ENCODE measurements at places on chromosomes 4 and X.

- no peak for DNase-seq
These were observed 97.0 kb upstream of the LNX1 start for GRCh38 chr4:53688186-53688790.

GRCh38 chr4:133484287-133484686 lies 335.2 kb downstream of the PCDH10 start:
- DNase-seq: no peak

DNA sequence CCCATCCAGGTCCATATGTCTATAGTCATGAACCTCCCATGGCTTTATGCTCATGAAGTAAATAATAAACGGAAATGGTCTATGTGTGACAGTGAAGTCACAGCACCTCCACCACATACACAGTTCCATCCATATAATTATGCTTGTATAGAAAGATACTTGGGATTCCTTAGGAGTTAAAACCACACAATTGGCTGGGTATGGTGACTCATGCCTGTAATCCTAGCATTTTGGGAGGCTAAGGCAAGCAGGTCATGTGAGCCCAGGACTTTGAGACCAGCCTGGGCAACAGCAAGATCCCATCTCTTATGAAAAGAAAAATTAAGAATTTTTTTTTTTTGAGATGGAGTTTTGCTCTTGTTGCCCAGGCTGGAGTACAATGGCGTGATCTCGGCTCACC lies 55.6 kb upstream of the RBM47 start:
- no peak for DNase-seq

DNA sequence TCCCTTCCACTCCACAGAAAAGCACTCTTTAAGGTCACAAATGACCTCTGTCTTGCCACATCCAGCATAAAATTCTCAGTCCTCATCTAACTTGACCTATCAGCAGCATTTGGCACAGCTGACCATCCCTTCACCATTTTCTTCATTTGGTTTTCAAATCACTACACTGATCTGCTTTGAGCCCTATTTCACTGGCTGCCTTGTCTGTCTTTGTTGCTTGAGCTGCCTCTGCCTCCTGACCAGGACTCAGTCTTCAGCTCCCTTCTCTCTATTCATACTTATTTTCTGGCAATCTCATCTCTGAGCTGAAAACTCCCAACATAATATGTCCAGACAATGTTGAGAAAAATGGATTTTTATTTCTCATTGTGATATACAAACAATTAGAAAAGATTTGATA lies 27.7 kb upstream of the PDE5A start:
- no peak for DNase-seq

DNA sequence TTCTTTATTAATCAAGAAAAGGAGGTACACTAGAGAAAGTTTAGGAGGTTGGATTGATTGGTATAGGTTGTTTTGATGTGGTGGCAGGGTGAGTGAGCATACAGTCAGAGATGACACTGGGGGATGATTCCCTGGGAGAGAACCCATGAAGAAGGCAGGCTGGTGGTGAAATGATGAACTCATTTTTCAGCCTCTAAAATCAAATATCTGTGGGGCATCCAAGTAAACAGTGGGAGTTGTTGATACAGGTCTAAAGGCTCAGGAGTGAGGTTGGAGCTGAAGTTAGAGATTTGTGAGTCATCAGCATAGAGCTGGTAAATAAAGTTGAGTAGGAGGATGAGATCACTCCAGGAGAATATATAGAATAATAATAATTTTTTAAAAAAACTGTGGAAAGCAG lies 10.0 kb upstream of the AP1S2 start:
- DNase-seq: no peak

- DNase-seq: no peak
These were observed 179.2 kb downstream of the TBCK start for GRCh38 chr4:106136777-106137331.

- no peak for DNase-seq
These were observed 138.9 kb upstream of the ITM2A start for GRCh38 chrX:79506001-79506400.

DNA sequence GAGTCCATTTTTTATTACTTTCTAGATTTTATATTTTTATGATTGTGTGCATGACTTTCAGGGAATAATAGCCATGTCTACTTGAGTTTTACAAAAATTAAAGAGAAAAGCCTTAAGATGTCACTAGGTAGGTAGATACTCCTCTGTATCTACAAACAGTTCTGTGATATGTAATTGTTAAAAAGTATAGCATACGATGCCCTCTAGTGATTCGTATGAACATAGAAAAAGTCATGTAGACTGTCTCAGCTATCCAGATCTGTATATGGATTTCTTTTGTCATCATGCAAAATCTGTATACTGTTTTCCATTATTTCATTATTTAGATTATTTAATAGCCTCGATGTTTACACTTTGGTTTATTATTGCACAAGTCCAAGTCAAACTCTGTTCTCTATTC lies 856.6 kb downstream of the CENPC start:
- no peak for DNase-seq

- no peak for DNase-seq
These were observed 719 bp upstream of the TCEAL4 start for GRCh38 chrX:103584596-103584995.

DNA sequence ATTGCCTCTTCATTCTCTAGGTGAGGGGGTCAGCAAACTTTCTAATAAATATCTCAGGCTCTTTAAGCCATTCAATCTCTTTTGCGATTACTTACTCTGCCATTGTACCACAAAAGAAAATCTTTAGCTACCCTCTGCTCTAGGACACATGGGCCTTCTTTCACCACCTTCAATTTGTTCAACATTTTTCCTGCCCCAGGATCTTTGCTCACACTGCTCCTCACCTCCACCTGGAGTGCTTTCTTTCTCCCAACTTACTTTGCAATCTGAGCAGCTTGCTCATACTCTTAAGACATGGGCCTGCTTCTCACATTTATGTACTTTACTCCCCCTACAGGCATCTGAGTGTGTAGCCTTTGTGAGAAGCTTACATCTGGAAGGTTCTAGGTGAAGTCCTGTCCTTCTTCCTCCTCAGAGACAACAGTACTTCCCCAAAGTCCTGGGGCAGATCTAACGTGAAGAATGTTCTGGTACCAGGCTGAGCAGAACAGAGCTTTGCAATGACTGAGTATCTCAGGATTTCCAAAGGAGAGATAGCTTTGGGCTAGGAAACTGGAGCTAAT lies 55.0 kb upstream of the PRDM5 start:
- no peak for DNase-seq

DNA sequence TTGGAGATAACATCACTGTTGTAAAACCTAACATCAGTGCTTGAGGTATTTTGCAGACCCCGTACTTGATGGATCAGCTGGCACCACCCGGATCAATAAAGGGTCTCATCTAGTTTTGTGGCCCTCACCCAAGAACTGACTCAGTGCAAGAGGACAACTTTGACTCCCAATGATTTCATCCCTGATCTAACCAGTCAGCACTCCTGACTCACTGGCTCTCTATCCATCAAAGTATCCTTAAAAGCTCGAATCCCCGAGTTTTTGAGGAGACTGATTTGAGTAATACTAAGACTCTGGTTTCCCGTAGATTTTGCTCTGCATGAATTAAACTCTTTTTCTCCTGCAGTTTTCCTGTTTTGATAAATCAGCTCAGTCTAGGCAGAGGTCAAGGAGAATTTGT lies 2498.1 kb downstream of the PCDH7 start:
- no peak for DNase-seq

DNA sequence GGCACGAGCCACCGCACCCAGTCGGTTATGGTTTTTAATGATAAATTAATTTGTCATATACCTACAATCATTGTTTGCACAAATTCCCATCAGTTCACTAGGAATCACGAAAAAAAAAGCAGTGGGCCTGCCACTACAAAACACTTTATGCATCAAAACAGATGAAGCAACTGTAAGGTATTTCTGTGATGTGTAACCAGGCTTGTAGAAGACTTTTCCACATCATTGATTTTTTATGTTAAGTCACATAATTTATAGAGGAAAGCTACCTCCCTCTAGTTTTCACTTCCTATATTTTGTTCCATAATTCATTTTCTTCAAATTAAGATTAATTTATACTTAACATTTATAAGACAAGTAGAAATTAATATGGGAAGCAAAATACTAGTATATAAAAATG lies 6.7 kb upstream of the FAM200B start:
- no peak for DNase-seq

- no peak for DNase-seq
These were observed 163.3 kb upstream of the RASGEF1B start for GRCh38 chr4:81634766-81635549.

DNA sequence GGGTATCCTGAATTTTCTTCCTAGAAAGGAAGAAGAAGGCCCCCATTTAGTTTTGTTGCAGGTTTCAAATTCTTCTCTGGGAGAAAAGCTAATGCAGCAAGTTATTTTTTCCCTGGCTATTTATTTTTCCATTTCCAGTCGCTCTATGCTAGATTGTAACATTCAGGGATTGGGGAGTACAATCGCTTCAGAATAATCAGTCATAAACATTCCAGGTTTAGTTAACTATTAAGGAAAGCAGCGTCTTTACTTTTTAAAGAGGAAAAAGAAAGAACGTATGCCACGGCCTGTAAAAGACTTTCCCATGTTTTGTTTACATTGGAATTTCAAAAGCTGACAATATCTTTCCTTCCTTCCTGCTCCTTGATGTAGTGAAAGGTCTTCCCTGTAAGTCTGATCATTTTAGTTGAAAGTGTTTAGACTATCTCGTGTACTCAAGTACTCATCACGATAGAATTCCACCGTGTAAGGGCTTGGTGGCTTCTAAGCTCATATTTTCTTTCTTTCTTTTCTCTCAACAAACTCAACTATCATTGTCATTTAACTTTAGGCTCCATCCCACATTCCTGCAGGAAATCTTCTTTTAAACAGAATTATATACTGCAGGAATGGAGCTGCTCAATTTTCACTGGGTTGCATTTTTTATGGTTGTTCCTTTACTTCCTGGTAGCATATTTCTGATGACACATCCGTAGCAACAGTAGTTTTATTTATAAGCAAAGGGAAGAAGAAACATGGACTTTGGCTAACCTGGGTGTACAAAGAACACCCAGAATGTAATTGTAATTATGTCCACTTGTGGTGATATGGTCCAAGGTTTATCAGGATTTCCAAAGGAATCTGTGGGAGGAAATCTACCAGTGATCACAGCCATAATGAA lies 213.1 kb upstream of the FAT1 start:
- no peak for DNase-seq

- DNase-seq: no peak
These were observed 36.1 kb downstream of the COPS4 start for GRCh38 chr4:83071116-83071515.

Data from spleen (tissue), 13 donors.